ENCODE measurements at places on chromosomes 11 and 22. TPM values are rescaled to one million over a fixed set of nuclear protein-coding genes. Genes with fewer than 3 reads are reported as not detected.

The MTA2 gene
- 173 TPM for total RNA-seq

The OR52E8 gene
- not detected for total RNA-seq

The DAGLA gene
- total RNA-seq = 0.05 TPM

The ANO9 gene
- 56.5 TPM for total RNA-seq

The BRSK2 gene
- 0.51 TPM for total RNA-seq

The C22orf31 gene
- not detected for total RNA-seq

The GGTLC3 gene
- not detected for total RNA-seq

The ELFN2 gene
- 0.58 TPM for total RNA-seq

The PRG3 gene
- not detected for total RNA-seq

The MRGPRF gene
- not detected for total RNA-seq

The BET1L gene
- 64.6 TPM for total RNA-seq

The FAM227A gene
- total RNA-seq = 0.34 TPM

The DEFB131B gene
- total RNA-seq = not detected

The IGHMBP2 gene
- total RNA-seq = 40.6 TPM

The HTR3B gene
- not detected for total RNA-seq

The KDM4E gene
- total RNA-seq = not detected

The UBE2L6 gene
- 144 TPM for total RNA-seq

The MTNR1B gene
- not detected for total RNA-seq

The CCDC86 gene
- 23.9 TPM for total RNA-seq

The CADM1 gene
- 1.7 TPM for total RNA-seq

The CLTCL1 gene
- 2.1 TPM for total RNA-seq

The OR5M11 gene
- not detected for total RNA-seq

The MS4A3 gene
- total RNA-seq = not detected

The MS4A15 gene
- not detected for total RNA-seq

The AGBL2 gene
- total RNA-seq = 8.3 TPM

The A4GALT gene
- total RNA-seq = 0.46 TPM

The SLC5A1 gene
- total RNA-seq = not detected

The NPAS4 gene
- not detected for total RNA-seq

The DDX6 gene
- 256 TPM for total RNA-seq

The FGF19 gene
- 0.35 TPM for total RNA-seq

The ISX gene
- total RNA-seq = not detected

The MCAM gene
- total RNA-seq = 5.2 TPM

The RIC8A gene
- total RNA-seq = 118 TPM

The APOL3 gene
- total RNA-seq = 55.6 TPM

The CD3E gene
- 419 TPM for total RNA-seq

The ZNF214 gene
- not detected for total RNA-seq

The OR8B12 gene
- not detected for total RNA-seq

The VSTM5 gene
- not detected for total RNA-seq

The LRRC4C gene
- not detected for total RNA-seq

The SOX6 gene
- total RNA-seq = not detected

The CRYAB gene
- not detected for total RNA-seq

The GPHA2 gene
- total RNA-seq = 0.58 TPM

The OR8D4 gene
- total RNA-seq = not detected

The SLC22A9 gene
- not detected for total RNA-seq

The DGAT2 gene
- total RNA-seq = 3.4 TPM

The CCDC73 gene
- total RNA-seq = not detected

The TMA7B gene
- 2.5 TPM for total RNA-seq

The CECR2 gene
- total RNA-seq = 0.23 TPM

The OR51I1 gene
- not detected for total RNA-seq

The CCDC157 gene
- 3.7 TPM for total RNA-seq

The HPX gene
- total RNA-seq = 1.2 TPM

The FAM180B gene
- 0.24 TPM for total RNA-seq

The MYO18B gene
- total RNA-seq = 2.8 TPM

The BACE1-AS gene
- 9.9 TPM for total RNA-seq

Data from activated T-cell treated with anti-CD3 and anti-CD28 coated beads, Interleukin-2, amount 50 U/mL, for 72 hours (primary cell).